ENCODE measurements at places on chromosomes 3 and 15.

DNA sequence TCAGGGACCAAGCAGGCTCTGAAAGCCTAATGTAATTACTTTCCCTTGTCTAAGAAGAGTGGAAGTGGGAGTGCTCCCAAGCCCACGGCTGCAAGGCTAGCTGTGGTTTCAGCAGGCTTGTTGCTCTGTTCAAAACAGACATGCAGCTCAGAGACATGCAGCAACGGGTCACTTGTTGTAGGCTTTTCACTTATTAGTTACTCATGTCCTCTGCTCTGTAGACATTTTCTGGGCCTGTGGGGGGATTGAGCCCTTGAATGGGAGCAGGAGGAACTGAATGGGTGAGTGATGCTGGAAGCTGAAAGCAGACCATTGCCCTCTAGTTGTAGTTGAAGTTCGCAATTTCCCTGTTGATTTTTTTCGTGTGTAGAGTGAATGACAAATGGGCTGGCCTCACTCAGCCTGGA is 261.9 kb upstream of the NR2E3 start:
- no peak for DNase-seq

- no peak for DNase-seq
Measured at GRCh38 chr15:73983211-73983727, 8.8 kb downstream of the STOML1 start.

- DNase-seq: no peak
Measured at GRCh38 chr3:62143843-62144450, 229.4 kb downstream of the FEZF2 start.

- no peak for DNase-seq
Measured at GRCh38 chr15:100879061-100879463, 569 bp upstream of the ALDH1A3 start.

Data from activated naive CD4-positive, alpha-beta T cell (primary cell).